ENCODE measurements at places on chromosomes 7 and 10. TPM values are rescaled to one million over a fixed set of nuclear protein-coding genes. Genes with fewer than 3 reads are reported as not detected.

Gene SYT15
- total RNA-seq: 1.2 TPM

Gene FLNC
- 4.9 TPM for total RNA-seq

Gene KLF14
- 0.51 TPM for total RNA-seq

Gene PITX3
- not detected for total RNA-seq

Gene FKBP6
- total RNA-seq: not detected

Gene CLRN3
- total RNA-seq: not detected

Gene C10orf95
- not detected for total RNA-seq

Gene CD36
- total RNA-seq: 3,623 TPM

Gene SRRM3
- total RNA-seq: 2.6 TPM

Gene CXCL12
- total RNA-seq: 76.6 TPM

Gene EPO
- total RNA-seq: not detected

Gene AP4M1
- total RNA-seq: 15.4 TPM

Gene TBX20
- total RNA-seq: not detected

Gene CRHR2
- 1.1 TPM for total RNA-seq

Gene EMX2
- 2.7 TPM for total RNA-seq

Gene CUBN
- 6.0 TPM for total RNA-seq

Gene AGBL3
- 4.1 TPM for total RNA-seq

Gene WDR86
- 14.5 TPM for total RNA-seq

Gene ACSM6
- not detected for total RNA-seq

Gene SPDYE2
- not detected for total RNA-seq

Gene ADRB1
- 0.34 TPM for total RNA-seq

Gene PTCD1
- total RNA-seq: 3.7 TPM

Gene HHEX
- total RNA-seq: 6.8 TPM

Gene ARPC1A
- total RNA-seq: 152 TPM

Gene UROS
- 44.8 TPM for total RNA-seq

Gene HACD1
- 39.6 TPM for total RNA-seq

Gene ADGRA1
- total RNA-seq: 0.38 TPM

Gene PCGF6
- total RNA-seq: 13.4 TPM

Gene NPTX2
- total RNA-seq: 1.0 TPM

Gene AEBP1
- total RNA-seq: 155 TPM

Gene FOXP2
- 20.1 TPM for total RNA-seq

Gene BEND7
- 8.5 TPM for total RNA-seq

Gene NRG3
- not detected for total RNA-seq

Gene RSPH10B
- not detected for total RNA-seq

Gene TUBB8
- total RNA-seq: not detected

Gene CYREN
- total RNA-seq: 33.0 TPM
